ENCODE measurements at places on chromosomes 6 and 20.

GRCh38 chr20:16360668-16361067, 212.6 kb downstream of the KIF16B start:
- DNase-seq, result no peak

DNA sequence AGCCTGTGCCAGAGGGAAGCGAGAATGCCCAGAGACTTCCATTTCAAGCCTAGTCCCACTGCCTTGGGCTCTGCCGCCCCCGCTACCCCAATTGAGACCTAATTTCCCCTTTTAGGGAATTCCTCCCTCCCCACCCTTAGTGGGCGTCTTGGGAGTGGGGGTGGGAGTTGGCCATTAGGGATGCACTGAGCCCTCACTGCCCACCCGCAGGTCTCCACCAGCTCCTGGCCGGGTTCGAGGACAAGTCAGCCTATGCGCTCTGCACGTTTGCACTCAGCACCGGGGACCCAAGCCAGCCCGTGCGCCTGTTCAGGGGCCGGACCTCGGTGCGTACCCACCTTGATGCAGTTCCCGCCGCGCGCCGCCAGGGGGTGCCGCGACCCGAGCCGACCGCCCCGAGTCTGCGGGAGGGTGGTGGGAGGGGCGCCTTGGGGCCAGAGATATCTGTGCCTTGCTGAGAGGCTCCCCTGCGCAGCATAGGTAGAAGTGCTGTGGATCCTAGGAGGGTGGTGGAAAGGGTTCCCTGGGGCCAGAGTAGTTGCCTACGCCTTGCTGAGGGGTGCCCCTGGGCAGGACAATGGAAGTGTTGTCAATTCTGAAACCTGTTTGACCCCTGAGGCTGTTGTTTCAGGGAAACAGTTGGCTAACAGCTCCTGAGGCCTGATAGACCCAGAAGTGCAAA, 9.2 kb downstream of the ITPA start:
- peak; percentile 59 for DNase-seq

DNA sequence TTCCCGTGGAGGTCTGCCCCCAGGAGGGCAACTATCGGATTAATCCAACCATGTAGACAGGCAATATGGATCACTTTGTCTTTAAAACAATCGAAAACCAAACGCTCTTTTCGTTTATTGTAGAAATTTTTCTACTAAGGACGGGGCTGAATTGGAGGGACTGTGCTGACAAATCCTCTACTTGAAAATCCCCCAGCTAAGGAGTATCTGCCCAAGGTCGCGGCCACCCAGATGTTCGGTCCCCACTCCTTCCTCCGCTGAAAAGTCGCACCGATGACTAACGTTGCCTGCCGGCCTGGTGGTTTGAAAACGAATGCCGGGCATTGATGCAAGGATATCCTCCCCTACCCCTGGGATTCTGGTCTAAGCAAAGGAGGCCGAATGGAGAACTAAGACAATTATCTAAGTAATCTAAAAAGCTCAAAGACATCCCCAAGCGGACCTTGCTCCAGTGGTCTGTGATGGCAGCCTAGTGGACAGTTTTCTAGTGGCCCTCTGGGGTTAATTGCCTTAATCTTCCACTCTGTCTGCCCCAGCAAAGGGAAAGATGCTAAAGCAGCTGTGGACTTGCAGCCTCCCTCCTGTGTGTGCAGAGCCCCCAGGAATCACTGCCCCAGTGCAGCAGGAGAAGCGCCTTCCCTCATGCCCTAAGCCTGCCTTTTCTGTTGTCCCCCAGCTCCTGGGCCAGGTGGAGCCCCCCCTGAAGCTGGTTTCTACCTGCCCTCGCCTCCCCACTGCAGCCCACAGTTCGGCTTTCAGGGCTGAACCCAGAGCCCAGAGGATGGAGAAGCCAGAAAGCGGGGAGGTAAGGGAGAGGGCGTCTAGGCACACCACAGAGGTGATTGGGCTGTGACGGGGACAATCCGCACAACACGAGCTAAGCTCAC, 3.6 kb upstream of the FOXC1 start:
- no peak for DNase-seq

GRCh38 chr6:123925350-123925749, 121.7 kb downstream of the NKAIN2 start:
- DNase-seq, result no peak

- no peak for DNase-seq
Measured at GRCh38 chr20:38812709-38813573, 7.4 kb downstream of the PPP1R16B start.

DNA sequence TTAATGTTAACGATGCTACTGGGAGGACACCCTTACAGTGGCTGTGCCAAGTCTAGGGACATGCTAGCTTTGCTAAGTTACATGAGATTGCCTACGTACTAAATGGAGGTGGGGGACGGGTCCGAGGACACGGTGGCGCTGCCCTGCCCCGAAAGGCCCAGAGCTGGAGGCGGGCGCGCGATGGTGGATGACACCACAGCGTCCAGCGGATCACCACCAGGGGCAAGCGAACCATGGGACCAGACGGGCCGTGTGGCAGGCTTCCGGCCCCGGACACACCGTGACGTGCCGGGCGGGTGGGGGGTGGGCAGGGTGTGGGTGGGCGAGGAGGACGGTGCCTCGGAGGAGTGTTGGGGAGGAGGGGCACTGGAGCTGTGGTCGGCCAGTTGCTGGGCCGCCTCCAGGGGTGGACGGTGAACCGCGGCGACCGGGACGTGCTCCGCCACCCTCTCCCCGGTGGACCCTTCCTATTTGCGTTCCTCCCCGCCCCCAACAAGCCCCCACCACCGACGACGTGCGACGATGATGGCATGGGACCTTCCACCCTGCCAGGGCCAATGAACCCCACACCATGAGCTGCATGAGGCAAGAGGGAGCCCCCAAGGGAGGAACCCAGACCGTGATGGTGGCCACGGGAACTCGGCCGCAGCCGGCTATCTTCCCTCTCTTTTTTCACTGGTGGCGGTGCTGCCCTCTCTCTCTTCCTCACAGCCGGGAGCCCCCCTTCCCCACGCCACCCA, 773.3 kb upstream of the DEFB115 start:
- DNase-seq, result no peak

- no peak for DNase-seq
Measured at GRCh38 chr6:140441256-140441655, 1066.8 kb upstream of the CITED2 start.

DNA sequence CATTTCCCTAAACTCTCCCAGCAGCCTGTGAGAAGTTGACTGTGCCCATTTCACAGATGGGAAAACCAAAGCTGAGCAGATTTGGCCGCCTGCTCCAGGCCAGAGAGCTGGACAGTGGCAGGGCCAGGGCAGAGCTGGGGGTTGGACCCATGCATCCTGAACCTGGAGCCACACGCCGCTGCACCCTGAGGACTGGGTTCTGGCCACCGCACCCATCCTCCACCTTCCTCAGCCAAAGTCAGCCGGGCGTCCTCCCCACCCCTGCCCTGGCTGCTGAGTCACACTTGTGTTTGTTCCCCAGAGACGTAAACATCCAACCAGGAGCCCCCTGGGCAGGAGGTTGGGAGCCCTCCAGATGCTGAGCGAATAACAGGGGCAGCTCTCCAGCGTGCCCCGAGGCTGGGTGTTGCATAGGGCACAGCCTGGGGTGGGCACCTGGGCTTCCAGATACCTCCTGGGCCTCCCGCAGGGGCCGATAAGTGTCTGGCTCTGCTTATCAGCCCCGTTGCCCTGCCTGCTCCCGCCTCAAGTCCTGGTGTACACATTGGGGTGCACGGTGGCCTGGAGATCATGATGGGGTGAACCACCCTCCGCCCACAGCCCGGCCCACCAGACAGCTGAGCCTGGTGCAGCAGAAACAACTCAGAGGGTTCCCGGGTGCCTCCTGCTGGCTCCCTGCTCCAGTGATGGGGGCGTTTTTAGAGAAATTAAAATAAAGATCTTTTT, 23.8 kb downstream of the RBM38 start:
- DNase-seq, result no peak

GRCh38 chr6:154093231-154094044, 54.4 kb downstream of the OPRM1 start:
- no peak for DNase-seq

GRCh38 chr6:25583099-25583498, 68.9 kb upstream of the SCGN start:
- DNase-seq, result no peak

DNA sequence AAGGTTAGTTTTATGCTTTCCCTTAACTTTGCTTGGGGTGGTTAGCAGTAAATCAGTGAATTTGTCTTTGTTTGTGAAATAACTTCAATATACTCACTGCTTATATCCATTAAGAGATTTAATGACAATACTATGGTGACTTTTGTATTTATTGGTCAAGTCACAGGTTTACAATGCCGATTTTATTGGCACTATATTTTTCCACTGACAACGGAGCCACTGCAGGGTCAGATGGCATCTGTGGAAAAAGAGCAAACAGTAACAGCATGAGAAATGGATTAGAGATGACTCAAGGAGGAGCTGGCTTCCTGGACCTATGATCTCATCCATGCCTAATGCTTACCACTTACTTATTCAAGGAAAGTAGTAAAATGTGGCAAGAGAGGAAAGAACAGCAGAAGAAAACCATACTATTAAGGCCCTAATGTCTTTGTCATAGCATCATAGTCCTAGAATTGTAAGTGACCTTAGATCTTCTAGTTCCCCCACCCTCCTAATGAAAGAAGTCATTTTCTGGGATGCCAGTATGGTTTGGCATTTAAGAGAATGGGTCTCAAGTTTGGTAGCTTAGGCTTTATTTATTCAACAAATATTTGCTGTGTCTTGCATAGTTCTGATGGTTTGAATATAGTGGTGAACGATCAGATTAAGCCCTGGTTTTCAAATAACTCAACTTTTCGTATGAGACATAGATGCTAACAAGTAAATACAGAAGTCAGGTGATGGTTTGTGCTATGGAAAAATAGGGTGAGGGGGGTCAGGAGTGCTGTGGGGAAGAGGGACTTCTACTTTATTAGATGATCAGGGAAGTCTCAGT, 18.5 kb downstream of the RNF144B start:
- DNase-seq, result no peak

DNA sequence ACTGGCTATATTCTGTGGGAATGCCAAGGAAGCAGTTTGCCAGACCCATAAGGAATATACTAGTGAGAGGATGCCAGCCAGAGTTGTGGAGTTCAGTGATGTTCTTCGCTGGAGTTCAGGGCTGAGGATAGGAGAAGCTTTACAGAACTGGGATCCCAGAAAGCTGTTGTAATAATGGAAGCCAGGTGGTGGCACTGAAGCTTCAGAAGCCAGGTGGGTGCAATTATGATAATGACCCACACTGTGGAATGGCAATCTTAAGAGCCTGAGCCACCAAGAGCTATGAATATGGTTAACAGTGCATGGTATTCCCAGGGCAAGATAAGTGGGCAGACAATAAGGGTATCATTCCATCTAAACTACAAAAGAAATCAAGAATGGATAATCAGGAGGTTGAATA, 25.1 kb upstream of the ENPP1 start:
- DNase-seq, result no peak

GRCh38 chr6:112389361-112389760, 42.2 kb downstream of the RFPL4B start:
- no peak for DNase-seq

DNA sequence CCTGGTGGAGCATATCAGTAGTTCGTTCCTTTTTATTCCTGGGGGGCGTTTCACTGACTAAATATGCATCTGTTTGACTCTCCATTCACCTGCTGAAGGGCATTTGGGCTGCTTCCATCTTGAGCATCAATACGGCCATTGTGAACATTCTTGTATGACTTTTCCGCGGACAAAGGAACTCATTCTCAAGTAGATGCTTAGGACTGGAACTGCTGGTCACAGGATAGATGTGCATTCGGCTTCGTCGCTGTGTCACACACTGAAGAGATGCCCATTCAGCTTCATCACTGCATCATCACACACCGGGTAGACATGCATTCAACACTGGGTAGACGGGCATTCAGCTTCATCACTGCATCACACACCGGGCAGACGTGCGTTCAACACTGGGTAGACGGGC, 95.3 kb downstream of the TAF4 start:
- no peak for DNase-seq

GRCh38 chr20:19807946-19808330, 49.9 kb downstream of the RIN2 start:
- DNase-seq, result no peak

- no peak for DNase-seq
Measured at GRCh38 chr20:41178495-41178894, 41.2 kb downstream of the PLCG1 start.

DNA sequence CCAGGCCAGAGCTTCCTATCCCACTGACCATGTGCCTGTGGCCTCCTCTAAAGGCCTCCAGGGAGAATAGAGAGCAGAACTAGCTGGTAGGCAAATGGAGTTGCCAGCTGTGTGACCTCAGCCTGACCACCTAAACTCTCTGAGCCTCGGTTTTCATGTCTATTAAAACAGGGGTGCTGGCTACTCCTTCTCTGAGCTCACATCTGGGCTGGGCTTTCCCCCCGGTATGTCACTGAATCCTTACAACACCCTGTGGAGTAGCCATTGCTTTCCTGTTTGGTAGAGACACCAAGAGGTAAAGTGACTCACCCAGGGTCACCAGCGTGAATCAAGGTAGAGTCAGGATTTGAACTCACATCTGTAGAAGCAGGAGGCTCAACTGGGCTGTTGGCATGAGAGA, 132.1 kb downstream of the JPH2 start:
- DNase-seq, result no peak

All from activated T-helper 1 cell treated with anti-CD3 and anti-CD28 coated beads, Interleukin-2, amount 50 U/mL, for 16 hours (primary cell).